ENCODE measurements at places on chromosomes 4 and X.
A peak's percentile ranks its signal among the peaks of the same experiment; 100 is the strongest.

GRCh38 chr4:2847302-2847871, 3.7 kb downstream of the ADD1 start:
- DNase-seq, result no peak

DNA sequence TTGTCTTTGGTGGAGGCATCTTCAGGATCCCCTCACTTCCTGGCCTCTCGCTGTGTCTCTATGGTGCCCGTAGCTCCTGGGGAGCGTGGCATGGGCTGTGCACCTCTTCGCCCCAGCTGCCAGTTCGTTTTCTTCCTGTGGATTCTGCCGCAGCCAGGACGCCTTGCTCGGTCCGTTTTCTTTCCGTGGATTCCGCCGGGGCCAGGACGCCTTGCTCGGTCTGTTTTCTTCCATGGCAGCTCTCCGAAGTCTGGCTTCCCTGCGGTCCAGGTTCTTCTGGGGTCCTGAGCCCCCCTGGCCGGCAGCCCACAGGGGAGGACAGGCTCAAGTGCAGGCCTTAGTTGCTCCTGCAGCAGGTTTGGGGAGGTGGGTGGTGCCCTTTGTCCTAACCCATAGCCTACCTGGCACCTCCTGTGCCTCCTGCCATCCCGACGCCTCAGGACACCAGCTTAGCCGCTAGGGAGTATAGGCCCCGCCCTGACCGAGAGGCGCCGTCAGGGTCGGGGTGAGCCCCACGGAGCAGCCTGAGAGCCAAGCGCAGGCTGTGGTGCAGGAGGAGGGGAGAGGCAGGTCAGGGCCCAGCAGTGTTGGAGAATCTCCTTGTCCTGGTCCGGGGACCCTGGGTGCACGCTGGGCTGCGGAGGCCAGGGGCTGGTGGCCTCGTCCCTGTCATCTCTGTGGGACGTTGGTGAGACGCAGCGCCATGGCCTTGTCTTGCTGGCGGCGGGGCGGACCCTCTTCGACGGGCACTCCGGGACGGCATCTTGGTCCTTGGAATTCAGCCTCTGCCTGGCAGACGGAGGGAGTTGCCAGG, 27.1 kb downstream of the UVSSA start:
- peak; percentile 9 for DNase-seq

DNA sequence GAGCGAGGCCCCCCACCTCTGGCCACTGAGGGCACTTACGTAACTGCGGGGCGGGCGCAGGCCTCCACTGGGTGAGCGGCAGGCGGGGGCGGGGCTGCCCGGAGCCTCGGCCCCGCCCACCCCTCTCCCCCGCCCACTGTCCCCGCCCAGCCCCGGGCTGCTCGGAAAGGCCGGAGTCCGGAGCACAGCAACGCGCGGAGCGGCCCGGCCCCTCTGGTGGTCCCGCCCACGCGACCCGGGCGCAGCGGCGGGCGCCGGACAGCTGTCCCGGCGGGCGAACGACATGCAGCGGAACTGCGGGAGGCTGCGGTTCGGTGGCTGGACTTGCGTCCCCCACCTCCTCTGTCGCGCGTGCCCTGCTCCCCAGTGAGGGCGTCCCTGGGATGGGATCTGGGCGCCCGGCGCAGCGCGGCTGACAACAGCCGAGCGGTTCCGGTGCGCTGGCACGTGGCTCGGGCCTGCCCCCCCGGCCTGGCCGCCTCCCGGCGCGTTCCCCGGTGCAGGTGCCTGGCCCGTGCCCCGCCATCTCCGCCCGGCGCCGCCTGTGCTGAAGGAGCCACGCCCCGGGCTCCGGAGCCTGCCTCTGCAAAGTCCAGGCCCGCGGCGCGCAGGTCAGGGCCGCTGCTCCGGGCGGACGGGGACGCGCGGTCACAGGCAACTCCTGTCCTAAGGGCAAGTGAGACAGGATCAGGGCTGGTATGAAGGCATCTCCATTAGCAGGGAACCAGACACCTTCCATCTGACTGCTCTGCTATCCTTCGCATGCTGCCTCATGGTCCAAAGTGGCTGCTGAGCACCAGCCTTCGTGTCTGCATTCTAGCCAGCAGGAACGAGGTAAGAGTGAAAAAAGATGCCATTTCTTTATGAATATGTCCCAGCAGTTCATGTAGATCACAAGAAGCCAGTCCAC, 21.8 kb upstream of the JAKMIP1 start:
- peak; percentile 87 for DNase-seq

DNA sequence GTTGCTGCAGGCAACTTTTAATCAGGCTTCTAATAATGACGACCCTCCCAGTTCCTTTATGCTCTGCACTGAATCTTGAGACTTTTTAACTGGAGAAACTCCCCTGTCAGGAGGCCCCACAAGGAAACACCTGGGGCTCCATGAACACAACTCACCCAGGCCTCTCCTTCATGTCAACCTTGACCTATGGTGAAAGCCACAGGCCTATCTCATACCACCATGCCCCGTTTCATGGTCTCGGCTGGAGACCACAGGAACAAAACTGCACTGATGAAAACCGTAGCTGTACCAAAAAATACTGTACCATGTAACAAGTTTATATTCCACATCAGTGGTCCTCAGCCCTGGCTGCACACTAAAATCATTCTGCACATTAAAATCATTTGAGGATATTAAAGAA, 57.0 kb downstream of the ZNF827 start:
- DNase-seq, result no peak

All from BE2C (cell line).